ENCODE measurements at places on chromosomes 6 and 20. TPM values are rescaled to one million over a fixed set of nuclear protein-coding genes. Genes with fewer than 3 reads are reported as not detected.

Gene FERMT1
- 3.6 TPM for polyA plus RNA-seq

Gene PHACTR3
- 10.0 TPM for polyA plus RNA-seq

Gene MYL9
- 251 TPM for polyA plus RNA-seq

Gene GSTA1
- 1.2 TPM for polyA plus RNA-seq

Gene SYCP2
- polyA plus RNA-seq = 4.9 TPM

Gene ATP9A
- 60.1 TPM for polyA plus RNA-seq

Gene EYA2
- polyA plus RNA-seq = 0.78 TPM

Gene RTN4IP1
- 13.7 TPM for polyA plus RNA-seq

Gene HSPA12B
- polyA plus RNA-seq = 15.7 TPM

Gene IL17A
- not detected for polyA plus RNA-seq

Gene ARHGAP18
- 31.9 TPM for polyA plus RNA-seq

Gene SPINT4
- not detected for polyA plus RNA-seq
